Hypothalamus (tissue), 51 donors: ENCODE measurements at places on chromosomes 2 and 18.

DNA sequence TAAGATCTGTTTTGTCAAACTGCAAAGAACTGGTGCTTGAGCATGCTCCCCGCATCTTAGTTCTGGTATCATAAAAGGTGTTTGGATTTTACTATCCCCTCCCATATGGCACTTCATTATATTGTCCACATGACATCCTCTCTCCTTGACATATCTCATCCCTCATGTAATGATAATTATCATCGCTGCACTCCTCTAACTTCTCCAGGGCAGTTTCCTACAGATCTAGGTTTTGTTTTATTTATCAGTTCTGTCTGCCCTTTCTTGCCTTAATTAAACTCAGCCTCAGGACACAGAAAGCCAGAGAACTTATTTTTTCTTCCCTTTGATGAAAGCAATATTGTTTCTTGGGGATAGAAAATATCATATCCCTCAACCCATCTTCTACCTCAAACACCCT is 129.6 kb upstream of the DDX18 start:
- no peak for DNase-seq

DNA sequence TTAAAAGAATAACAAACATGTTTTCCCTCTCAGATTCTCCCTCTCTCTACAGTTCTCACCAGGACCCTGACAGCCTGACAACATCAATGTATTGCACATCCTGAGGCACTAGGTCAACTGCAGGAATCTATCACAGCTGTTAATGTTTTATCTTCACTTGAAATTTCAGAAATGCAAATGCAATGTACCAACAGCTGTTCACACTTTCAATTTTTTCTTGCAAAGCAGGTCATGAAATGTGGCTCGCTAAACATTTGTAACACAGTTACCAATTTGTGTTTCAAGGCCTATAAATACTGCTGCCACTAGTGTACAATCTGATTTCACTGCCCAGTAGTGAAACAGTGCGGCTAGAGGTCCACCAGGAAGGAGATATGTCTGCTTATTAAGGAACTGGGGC is 147.8 kb downstream of the EXOC6B start:
- DNase-seq, result no peak

- no peak for DNase-seq
Measured at GRCh38 chr2:191167766-191168165, 17.0 kb upstream of the STAT4 start.

- DNase-seq, result no peak
Measured at GRCh38 chr2:124145982-124146381, 120.9 kb downstream of the CNTNAP5 start.

DNA sequence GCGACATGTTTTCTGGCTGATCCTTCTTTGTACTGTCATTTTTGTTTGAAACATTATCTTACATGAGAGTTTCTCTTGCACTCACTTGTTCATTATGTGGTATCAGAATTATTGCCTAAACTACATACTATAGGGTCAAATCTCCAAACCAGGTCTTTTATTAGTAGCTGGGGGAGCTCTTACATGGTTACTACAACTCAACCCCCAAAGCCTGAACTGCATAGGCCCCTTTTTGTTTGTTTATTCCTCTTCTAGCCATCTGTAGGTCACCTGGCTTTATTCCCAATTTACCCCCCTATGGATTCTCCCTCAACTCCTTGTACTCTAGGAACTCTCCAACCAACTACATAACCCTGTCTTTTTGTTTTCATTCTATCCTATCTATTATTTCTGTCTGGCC is 46.7 kb downstream of the PUM2 start:
- no peak for DNase-seq

DNA sequence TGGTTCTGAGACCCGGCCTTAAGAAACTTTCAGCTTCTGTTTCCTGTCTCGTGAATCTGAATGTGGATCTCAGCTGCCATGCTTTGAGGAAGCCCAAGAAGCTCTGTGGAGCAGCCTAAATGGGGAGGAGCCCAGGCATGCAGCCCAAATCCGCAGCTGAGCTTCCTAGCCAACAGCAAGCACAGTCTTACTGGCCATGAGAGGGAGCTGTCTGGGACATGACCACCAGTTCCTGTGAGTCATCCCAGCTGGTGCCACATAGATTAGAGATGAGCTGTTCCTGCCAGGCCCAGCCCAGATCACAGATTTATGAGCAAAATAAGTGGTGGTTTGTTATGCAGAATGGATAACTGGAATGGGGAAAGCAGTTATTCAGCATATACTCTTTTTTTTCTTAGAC is 224.4 kb upstream of the APCDD1 start:
- no peak for DNase-seq

GRCh38 chr2:16104315-16104948 is 164.1 kb downstream of the MYCN start:
- DNase-seq, result no peak

GRCh38 chr2:85938456-85938855 is 49.7 kb upstream of the ST3GAL5 start:
- DNase-seq, result no peak

DNA sequence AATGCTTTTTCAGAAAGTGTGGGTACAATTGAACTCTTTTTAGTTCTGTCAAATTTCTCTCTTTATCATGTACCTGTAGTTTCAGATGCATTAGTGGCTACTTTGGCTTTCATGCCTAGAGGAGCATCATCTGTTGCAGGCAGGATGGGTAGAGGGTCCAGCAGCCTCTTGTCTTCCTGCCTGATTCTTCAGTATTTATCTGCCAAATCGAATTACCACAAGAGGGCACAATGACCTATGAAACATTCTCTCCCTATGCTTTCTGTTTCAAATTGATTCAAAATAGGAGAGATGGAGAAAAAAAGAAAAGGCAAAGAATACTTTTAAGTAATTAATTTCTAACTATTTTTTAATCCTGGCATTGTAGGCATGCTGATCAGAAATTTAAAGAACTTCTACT is 477.2 kb downstream of the TRIB2 start:
- no peak for DNase-seq

DNA sequence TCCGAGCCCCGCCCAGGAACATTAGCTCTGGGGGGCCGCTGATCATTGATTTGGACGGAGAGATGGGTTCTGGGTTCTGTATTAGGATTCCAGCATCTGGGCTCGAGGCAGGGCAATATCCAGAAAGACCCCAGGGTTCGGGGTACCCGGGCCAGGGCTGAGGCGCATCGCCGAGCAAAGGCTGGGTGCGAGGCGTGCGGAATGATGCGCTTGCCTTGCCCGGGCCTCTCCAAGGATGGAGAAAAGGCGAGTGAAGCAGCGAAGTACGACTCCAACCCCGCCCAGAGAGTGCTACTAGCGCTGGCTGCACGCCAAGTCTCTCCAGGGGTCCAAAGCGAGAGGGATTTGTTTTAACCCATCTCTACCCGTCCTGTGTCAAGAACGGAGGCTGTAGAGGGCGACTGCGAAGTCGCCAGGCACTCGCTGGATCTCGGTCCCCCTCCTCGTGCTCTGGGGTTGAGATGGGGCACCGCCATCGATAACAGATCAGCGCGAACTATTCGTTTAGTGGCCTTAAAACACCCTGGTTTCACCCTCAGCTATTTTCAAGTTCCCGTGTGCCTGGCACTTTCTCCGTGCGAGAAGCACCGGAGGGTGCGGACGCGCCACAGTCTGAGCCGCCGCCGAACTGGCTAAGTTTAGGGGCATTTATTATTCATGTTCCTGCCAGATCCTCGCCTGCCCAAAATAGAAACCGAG is 1.9 kb downstream of the ADCYAP1 start:
- no peak for DNase-seq

- DNase-seq, result no peak
Measured at GRCh38 chr2:102929721-102930120, 167.9 kb downstream of the TMEM182 start.

DNA sequence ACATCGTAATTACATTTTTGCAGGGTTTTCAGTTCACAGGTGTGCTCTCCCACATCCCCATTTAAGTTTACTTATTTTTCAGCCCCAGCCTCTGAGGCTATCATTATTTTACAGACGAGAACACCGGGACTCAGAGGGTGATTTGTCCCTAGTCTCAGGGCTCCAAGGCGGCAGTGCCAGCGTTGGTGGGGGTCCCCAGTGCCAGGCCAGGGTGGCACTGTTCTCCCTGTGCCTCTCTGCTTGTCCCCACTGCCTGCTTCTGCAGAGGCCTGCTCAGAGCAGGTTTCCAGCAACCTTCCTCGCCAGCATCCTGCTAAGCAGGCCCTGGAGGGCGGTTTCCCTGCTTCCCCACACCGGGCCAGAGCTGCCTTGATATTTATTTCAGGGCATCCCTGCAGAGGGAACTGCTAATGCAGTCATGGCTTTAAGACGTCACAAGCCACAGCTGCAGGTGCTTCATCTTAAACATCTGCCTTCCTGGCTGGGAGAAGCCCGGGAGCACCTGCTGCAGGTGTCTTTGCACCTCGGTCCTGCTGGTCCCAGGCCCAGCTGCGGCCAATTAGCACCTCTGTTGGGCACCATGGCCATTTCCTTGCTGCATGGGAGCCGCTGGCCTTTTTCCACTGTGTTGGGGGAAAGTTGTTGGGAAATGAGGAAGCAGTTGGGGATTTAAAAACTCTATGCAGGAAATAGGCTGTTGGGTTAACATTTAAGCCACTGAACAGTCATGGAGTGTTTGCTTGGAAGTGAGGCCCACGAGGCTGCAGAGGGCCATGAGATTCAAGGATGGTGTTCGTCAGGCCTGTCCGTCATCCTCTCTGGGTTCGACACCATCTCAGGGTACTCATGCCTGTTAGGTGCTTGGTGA is 22.8 kb downstream of the HPCAL1 start:
- DNase-seq, result no peak

GRCh38 chr2:39858677-39859076 is 79.6 kb upstream of the THUMPD2 start:
- DNase-seq, result no peak

DNA sequence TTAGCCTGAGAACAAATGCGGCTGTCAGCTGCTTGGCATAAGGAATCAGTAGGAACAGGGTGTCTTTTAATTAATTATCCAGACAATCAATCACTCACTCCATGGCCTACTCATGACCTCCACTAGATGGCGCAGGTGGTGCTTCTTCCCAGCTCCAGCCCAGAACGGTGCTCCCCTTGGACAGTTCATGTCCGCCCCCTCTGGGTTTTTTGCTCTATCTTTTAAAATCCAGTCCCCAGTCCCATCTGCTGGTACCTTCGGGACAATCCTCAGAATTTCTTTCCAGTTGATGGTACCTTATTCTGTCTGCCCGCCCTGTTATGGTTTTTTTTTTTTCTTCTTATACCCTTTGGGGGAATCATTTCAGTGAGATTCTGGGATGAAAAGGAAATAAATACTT is 99.8 kb downstream of the CACNB4 start:
- no peak for DNase-seq

GRCh38 chr2:230097841-230098240 is 29.1 kb upstream of the SLC16A14 start:
- DNase-seq, result no peak

DNA sequence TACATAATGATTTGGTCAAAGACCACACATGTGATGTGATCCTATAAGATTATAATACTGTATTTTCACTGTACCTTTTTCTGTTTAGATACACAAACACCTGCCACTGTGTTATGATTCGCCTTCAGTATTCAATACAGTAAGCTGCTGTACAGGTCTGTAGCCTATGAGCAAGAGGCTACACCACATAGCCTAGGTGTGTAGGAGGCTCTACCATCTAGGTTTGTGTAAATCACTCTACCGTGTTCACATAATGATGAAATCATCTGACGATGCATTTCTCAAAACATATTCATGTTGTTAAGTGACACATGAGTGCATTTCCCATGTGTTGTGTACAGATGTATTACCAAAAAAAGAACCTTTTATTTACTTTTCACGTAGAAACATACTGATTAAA is 74.5 kb downstream of the USP40 start:
- DNase-seq, result no peak

DNA sequence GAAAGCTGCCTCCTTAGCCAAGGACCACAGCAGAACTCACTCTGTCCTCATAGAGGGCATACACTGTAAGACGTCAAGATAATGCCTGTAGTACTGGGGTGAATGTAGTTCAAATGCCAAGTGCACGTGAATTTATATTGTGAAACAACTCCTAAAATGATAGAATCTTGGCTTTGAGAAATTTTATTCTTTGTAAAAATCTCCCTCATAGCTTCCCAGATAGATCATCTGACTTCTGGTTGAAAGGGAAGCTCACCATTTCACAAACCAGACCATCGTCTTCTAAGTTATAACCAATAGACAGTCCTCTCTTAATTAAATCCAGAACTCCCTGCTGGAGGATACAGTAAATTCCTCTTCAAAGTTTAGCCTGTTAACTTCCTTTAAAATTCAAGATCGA is 110.9 kb upstream of the MSTN start:
- DNase-seq, result no peak

DNA sequence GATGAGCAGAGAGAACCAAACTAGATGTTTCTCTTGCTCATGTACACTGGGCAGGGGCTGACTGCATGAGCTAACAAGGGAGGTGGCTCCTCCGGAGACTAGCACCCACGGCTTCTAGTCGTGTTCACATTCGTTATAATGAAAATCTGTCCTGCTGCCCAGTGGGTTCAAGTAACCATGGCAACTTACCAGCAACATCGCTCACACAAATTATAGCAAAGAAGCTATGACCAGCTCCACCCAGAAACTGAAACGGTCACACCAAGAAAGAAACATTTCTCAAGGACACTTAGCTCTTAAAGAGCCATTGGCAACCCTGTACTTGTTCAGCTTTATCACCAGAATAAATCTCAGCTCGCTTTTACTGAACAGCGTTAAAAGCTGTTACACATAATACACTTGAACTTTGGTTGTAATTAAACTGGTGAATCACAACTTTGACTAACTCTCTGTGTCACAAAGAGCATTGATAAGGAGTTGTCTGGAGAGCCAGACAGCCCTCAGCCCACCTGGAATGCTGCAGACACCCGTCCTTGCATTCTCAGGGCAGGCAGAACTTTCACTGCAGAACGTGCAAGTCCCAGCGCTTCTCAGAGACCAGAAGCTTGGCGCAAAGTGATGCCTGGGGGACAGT is 141.2 kb downstream of the PID1 start:
- no peak for DNase-seq

GRCh38 chr2:228023619-228024018 is 152.2 kb downstream of the DAW1 start:
- no peak for DNase-seq

- no peak for DNase-seq
Measured at GRCh38 chr18:10015941-10016819, 102.4 kb downstream of the VAPA start.

GRCh38 chr2:36589230-36589630 is 8.7 kb downstream of the FEZ2 start:
- DNase-seq, result no peak

- no peak for DNase-seq
Measured at GRCh38 chr18:7579176-7579917, 12.2 kb downstream of the PTPRM start.

GRCh38 chr2:23662941-23663920 is 263.7 kb downstream of the ATAD2B start:
- no peak for DNase-seq
